ENCODE measurements at places on chromosomes 2 and 18.

DNA sequence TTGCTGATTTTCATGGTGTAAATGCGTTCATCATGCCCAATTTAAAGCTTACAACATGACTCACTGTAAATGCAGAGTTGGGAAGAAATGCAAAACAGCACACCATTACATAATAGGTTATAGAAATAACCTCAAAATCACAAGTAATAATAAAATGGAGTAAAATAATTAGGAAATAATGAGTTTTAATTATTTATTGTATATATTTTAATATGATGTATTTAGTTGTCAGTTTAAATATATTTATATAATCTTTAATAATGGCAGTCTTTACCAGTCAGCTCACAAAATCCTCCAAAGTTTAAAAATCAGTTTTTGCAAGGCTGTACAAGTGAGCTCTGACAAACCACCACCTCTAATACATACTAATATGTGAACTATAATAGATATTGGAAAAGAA, 180.2 kb downstream of the RND3 start:
- DNase-seq: no peak

DNA sequence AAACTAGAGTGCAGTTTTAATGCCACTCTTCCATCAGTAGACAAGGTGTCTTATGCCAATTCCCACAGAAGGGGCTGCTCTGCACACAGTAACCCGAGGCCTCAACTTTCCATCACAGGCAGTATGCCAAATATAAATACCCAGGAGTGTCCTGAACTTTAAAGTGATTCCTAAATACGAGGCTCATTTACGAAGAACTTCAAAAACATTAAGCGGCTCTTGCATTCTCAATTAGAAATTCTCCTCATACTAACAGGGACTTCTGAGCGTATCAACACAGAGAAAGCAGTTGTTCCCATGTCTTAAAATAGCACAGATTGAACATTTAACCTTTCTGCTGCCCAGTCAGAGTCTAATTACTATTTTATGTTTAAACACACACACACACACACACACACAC, 638.6 kb downstream of the ERBB4 start:
- no peak for DNase-seq

- no peak for DNase-seq
Observed at GRCh38 chr2:24509425-24509824, 18.4 kb downstream of the NCOA1 start.

- DNase-seq: peak; percentile 46
Observed at GRCh38 chr2:234044157-234044556, 6.3 kb upstream of the SPP2 start.

All from amniotic epithelial cell (primary cell).